SK-MEL-5 (cell line): ENCODE measurements at places on chromosomes 5 and 9. TPM values are rescaled to one million over a fixed set of nuclear protein-coding genes. Genes with fewer than 3 reads are reported as not detected.
A peak's percentile ranks its signal among the peaks of the same experiment; 100 is the strongest.

ENTREP1 gene
- total RNA-seq = 2.7 and 3.1 TPM in 2 replicates

IFNA2 gene
- not detected in 2 replicates for total RNA-seq

ZNF483 gene
- total RNA-seq = 4.2 and 5.3 TPM in 2 replicates

MTRR gene
- total RNA-seq = 74.7 and 86.7 TPM in 2 replicates

MARCHF11 gene
- total RNA-seq = not detected in 2 replicates

SARDH gene
- 0.61 and 0.88 TPM in 2 replicates for total RNA-seq

TAF1L gene
- not detected in 2 replicates for total RNA-seq

MTAP gene
- not detected in 2 replicates for total RNA-seq

SPATA31E1 gene
- not detected in 2 replicates for total RNA-seq

C5orf22 gene
- total RNA-seq = 107 and 110 TPM in 2 replicates

- DNase-seq = no peak
Observed at GRCh38 chr5:113124914-113125313, 148.3 kb downstream of the DCP2 start.

DNA sequence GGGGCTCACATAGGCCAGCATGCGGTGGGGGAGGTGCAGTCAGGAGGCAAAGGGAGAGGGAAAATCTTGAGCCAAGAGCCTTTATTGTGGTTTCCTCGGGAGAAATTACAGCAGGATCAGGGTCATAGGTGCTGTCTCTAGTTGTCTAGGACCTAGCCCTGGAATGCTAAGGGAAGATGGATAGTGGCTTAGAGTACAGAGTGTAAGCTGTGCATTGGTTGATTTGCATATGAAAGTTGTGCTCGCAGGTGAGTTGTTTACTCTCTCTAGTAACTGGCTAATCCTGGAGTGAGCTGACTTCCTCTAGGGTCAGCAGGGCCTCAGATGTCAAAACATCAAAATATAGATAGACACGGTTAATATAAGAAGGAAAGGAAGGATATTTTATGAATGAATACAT lies 877.7 kb downstream of the TLE4 start:
- DNase-seq = no peak

DNA sequence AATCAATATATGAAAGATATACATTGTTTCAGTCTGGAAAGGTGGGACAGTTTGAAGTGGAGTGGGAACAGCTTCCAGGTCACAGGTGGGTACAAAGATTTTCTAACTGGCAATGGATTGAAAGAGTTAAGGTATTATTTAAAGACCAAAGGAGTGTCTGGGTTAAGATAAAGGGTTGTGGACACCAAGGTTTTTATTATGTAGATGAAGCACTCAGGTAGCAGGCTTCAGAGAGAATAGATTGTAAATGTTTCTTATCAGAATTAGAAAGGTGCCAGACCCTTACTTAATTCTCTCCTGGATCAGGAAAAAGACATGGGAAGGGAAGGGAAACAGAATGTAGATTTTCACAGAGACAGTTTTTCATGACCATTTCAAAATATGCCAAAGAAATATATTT lies 1174.8 kb downstream of the MAT2B start:
- no peak for DNase-seq

GRCh38 chr9:124513376-124513994 lies 6.3 kb upstream of the NR5A1 start:
- DNase-seq = no peak

- no peak for DNase-seq
Observed at GRCh38 chr9:77440057-77440456, 208.1 kb downstream of the GNA14 start.

GRCh38 chr9:15249042-15249818 lies 57.8 kb downstream of the TTC39B start:
- no peak for DNase-seq

DNA sequence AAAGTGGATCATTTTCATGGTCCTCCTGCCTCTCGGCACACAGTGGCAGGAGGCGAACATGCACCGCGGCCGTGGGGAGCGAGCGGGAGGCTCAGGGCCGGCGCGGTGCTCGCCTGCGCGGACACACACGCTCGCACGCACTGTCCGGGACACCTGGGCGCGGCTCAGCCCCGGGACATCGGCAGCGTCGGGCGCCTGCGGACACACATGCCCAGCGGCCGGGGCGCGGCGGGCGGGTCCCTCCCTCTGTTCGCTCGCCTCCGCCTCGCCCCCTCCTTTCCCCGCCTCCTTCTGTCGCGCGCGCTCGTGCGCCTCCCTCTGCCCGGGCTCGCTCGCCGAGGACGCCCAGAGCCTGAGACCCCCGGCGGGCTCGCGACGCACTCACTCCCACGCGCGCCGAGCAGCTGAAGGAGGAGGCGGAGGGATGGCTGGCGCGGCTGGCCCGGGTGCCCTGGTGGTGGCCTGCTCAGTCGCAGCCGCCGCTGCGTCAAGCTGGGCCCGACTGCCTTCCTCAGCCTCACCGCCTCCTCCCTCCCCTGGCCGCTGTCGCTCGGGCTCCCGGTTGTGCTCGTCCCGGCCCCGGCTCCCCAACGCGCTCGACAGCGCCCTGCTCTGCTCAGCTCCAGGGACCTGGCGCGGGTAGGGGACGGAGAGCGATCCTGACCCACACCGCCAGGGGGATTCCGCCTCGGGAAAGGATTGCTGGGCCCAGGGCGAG lies at the start of gene FRMD3:
Gene FRMD3, minus strand, starts transcription at position 230 of the 718 bp plus-strand sequence. Its CDS starts 170 bp downstream, at position 60.
- peak; percentile 66 for DNase-seq

DNA sequence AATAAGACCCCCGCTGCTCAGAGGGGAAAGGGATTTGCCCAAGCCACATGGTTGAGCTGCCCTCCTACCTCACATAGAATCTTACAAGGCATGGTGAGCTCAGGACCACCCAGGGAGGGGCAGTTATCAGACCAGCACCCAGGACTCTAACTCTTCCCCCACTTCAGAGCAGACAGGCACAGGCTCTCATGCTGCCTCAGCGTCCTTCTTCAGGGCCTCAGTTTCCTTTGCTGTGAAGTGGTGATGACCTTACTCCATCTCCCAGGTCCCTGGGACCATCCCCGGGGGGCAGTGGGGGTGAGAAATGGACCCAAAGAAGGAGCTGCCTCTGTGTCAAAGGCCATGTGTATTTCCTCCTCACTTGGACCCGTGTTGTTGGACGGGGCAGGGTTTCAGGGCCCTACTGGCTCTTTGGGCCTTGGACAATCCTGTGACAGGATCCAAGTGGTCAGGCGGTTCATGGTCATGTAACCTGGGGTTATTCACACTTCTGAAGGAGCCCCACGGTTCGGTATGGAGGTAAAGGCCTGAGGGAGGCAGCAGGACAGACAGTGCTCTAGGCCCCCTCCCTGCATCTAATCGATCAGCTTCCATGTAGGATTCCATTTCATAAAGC lies 31.7 kb upstream of the CSF1R start:
- no peak for DNase-seq

DNA sequence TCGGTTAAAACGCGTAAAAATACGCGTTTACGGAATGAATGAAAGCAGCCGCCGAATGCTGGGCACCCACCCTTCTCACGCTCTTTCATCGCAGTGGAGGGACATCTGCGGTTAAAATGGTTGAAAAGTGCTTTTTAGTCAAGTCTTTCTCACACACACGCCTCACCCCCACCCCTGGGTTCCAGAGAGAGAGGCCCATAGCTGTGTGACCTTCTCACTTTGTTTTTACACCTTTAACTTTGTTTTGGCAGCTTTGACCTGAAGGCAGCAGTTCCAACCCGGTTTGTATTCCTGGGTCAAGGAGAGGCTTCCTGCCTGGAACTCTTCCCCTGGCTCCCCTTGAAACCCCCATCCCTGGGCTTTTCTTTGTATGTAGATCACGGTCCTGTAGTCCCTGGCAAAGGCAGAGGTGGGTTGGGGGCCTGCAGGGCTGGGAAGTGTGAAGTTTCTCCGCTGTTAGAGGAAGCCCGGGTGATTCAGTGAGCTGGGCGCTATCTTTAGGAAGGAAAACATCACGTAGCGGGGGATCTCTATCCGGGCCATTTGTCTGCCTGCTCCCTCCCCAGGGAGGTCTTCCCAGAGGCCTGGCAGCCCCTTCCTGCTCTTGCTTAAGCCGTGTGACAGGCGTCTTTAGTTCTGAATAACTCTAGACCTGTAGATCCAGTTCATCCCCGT lies 29.6 kb downstream of the SPRY4 start:
- DNase-seq = no peak

DNA sequence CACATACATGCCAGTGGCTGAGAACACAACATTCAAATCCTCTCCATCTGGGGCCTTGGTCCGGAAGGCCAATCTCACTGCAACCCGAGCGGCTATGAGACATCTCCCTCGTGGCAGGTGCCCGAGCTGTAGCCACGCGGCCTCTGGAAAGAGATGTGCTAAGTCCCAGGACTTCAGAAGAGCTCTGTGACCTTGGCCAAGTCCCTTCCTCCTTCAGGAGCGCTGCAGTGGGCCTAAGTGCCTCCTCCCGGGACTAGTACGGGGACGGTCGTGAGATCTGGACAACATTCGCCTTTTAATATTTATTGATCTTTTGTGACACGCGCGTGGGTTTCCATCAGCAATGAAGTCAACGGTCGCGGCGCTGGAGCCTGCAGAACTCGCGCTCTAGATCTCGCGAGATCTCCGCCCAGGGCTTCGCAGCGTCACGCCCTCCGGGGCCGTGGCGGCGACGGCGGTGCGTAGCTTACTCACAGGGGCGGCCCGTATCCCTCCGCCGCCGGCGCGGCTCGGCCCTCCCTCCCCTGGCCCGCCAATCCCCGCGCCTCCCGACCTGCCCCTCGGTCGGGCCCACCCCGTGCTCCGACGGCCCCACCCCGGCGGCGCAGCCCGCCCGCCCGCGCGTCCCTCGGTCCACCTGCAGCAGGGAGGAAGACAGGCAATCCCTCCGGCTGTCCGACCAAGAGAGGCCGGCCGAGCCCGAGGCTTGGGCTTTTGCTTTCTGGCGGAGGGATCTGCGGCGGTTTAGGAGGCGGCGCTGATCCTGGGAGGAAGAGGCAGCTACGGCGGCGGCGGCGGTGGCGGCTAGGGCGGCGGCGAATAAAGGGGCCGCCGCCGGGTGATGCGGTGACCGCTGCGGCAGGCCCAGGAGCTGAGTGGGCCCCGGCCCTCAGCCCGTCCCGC lies at the start of gene UBE2D2:
Gene UBE2D2, plus strand, starts transcription at position 588 of the 903 bp plus-strand sequence. CDS start 453 bp downstream, outside the sequence.
- peak; percentile 95 for DNase-seq

DNA sequence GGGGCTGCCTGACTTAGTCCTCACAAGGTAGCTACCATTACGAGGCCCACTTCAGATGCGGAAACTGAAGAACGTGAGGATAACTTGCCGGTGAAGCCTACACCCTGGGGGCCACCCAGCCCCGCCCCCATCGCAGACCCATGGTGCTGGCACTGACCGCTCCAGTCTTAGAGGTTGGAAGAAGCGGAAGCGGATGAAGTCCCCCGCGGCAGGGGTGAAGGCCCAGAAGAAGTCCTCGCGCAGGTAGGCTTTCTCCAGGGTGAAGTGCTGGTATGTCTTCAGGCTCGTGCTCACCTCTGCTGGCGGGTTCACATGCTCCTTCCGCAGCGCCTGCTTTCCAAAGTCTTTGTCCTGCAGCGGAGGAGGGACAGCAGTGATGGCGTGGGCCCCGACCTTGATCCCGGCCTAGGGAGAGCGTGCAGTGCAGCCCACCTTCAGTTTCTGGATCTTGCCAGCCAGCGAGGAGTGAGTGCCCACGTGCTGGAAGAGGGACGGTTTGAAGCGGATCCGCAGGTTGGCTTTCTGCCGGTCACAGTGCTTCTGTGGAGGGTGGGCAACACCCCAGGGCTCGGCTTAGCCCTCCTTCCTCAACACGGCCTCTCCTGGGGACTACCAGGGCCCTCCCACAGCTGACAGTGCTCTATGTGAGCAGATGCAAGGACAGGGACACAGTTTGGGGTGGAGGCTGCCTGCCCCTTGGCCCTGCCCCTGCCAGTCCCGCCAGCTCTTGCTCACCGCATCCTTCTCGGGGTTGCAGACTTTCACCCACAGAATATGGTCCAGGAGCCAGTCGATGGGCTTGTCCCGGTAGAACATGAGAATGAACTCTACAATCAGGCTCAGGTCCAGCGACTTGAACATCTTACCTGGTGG lies 5.2 kb downstream of the LTC4S start:
- no peak for DNase-seq

GRCh38 chr9:86768020-86768419 lies 179.3 kb downstream of the GAS1 start:
- DNase-seq = no peak

GRCh38 chr9:91885746-91886413 lies 64.1 kb downstream of the ROR2 start:
- DNase-seq = no peak

DNA sequence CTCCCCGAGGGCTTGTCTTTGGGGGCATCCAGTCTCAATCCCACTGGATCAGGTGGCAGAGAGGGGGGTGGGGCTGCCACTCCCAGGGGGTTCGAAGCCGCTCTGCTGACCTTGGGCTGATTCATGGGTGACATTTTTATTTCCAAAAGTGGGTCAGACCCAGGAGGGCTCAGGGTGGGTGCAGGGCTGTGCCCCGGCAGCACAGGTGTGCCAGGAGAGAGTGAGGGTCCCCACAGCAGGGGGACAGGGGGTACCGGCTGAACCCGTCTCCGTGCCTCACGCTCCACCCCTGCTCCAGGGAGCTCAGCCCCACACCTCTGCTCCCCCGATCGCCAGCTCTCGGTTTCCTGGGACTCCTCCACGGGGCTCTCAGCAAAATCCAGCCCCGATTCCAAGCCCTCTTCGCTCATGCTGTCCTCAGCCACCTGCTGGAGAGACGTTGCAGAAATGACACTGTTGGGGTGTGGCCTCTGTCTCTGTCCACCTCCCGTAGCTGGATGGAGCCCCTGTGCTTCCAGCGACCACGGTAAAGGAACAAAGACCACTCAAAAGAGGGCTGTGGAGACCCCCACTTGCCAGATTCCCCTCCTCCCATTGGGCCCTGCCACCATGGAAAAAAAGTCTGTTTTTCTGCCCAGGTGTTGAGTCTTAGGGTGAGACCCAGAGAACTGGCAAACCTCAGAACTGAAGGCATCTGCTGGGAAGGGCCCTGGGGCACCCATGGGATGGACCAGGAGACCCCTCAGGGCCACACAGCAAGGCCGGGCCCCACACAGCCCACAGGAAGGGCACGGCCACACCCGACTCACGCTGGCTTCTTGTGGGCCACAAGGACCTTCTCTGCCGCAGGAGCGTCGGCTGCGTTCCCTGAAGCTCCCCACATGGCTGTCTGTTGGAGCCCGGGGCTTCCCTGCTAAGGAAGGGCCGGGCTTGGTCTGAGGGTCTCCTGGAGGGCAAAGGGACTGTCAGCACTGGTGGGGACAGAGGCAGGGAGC lies 10.6 kb upstream of the QSOX2 start:
- no peak for DNase-seq

DNA sequence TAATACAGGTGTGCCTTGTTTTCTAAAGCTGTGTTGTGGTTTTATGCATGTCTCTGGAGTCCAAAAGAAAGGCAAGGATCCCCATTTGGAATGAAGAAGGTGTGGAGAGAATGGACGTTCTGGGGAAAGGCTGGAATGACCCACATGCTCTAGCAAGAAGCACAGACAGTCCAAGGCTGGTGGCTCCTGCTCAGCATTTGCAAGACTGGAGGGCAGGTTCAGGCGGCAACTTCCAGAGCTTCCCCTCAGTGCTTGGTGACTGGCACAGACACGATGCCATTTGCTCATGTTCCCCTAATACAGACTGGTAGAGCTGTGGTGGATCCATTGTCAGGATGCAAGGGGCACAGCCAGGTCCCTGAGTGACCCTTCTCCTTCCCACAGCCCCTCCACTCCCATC lies 8.2 kb downstream of the SLC22A4 start:
- no peak for DNase-seq

DNA sequence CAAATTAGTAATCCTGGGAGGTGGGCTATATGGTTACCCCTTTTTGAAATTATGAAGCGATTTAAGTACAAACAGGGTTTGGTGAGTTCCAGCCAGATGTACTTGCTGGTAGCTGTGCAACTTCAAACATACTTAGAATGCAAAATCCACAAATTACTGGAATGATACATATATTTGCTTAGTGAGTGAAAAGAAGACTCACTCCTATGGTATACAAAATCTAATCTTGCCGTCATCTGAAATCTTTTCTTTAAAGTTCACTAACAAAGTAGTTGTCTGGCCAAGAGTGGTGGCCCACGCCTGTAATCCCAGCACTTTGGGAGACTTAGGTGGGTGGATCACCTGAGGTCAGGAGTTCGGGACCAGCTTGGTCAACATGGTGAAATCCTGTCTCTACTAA lies 64.9 kb upstream of the TJP2 start:
- DNase-seq = no peak
